ENCODE measurements at places on chromosomes 12 and 14.

DNA sequence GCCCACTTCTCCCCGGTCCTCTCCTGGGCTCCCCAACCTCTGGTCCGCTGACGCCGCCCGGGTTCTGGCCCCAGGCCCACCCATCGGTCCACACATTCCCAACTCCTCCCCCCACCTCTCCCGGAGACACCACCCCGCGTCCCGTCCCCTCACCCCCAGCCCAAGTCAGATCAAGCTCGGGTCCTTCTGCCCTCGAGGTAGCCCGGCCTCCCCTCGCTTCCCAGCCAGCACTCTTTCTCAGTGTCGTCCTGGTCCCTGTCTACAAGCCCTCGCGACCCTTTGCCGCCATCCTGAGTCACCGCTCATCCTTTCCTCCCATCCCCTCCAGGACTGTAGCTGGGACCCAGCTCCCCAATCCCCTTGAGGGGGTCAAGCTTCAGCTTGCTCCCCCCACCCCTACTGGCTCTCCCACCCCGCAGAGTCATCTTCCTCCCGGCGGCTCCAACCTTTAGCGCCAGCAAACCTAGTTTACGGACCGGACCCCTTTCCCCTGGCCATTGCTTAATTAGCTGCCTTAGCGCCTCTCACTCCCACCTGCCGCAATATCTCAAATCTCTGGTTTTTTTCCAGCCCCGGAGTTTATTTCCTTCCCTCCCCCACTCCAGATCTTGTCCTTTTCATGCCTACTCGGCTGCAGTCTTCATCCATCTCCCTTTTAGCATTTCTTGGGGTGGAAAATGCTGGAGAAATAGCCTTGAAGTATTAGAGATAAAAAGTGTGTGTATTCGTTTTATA, 1.1 kb downstream of the PPP4R4 start:
- DNase-seq, result no peak

GRCh38 chr12:15757553-15758255, 31.5 kb downstream of the EPS8 start:
- DNase-seq, result no peak

DNA sequence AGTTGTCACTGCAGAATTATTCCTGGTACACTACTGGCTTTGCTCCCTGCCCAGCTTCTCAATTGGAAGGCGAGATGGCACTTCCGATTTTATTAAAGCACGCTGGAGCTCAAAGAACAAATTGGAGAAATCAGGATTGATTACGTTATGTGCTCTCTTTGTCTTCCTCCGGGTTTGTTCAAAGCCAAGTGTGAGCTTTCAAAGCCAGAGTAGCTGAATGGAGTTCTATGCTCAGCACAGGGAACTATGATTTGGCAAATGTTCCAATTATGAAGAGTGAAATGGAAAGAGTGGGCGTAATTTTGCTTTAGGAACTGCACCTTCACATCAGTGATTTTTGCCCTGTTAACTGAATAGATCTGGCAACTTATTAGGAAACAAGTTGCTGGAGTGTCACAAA, 72.4 kb downstream of the FLRT2 start:
- DNase-seq, result no peak

DNA sequence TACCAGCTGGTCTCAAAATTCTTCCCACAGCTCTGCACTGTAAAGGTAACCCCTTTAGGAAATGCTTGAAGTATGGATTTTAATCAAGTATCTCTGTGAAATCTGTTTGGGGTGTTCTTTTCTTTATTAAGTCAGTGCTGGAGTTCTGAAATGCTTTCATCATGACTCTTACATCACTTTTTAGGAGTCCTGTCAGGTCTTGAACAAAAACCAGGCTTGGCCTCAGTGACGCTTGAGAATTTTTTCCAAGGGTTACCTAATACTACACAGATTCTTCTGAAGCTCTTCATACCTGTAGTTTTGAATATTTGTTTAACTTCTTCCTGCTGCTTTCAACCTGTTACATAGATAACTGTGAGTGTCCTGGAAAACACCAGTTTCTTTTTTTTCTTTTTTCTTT, 47.0 kb upstream of the KCNH3 start:
- DNase-seq, result no peak

DNA sequence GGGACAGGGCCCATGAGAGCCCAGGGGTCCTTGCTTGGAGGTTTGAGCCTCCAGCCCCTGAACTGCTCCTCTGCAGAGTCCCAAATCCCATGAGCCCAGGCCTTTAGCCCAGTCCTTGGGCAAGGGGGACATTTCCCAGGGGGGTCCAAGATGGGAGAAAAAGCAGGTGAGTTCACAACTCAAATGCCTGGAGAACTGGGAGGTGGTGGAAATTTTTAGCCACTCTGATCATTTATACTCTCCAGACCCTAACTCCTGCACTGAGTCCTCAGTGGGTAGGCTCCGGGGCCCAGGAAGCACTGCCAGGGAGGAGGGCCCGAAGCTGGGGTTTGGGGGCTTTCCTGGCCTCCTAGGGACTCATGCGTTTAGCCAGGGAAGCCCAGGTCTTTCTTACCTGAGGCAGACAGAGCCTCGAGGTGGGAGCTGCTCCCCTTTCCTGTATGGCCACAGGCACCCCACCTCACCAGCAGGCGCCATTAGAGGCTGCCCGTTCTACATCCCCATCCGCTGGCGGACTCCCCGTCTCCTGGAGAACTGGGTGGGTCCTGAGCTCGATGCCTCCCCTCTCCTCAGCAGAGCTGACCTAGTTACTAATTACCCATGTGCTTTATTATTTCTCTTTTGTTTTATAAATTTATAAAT, 998 bp downstream of the HNF1A start:
- no peak for DNase-seq

DNA sequence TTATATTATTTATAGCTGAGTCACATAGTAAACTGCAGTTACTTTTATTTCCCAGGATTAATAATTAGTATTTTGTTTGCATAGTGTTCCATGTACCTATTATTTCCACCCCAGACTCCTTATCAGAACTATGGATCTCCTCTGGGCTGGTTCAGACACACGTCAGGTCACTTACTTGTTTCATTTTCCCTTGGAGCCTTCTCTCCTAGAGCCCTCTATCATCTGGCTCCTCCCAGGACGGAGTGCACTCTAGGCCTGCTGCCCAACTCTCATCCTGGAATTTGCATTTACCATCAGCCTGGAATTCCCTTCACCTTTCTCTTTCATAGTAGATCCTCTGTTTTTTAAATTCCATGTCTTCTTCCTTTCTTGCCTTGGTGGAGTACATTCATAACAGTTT, 28.5 kb upstream of the GALNT16 start:
- DNase-seq, result no peak

- DNase-seq, result no peak
Observed at GRCh38 chr12:47441490-47441889, 264.3 kb downstream of the RPAP3 start.

GRCh38 chr12:46400406-46400805, 27.8 kb upstream of the SLC38A2 start:
- DNase-seq, result no peak

DNA sequence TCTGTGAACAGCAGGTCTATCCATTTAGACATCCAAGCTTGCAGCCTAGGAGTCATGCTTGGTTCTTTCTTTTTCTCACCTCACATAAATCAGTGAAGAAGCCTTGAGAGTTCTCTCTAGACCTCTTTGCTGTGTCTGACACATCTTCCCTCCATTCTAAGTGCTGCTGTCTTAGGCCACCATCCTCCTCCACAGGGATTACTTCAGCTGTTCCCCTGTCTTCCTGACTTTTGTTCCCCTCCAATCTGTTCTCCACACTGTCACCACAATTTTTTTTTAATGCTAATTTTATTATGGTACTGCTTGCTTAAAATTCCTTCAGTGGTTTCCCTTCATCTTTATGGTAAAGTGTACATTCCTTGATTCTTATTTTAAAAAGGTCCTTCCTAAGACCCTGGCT, 71.8 kb downstream of the DERA start:
- no peak for DNase-seq

All from Karpas-422 (cell line).